ENCODE measurements at places on chromosomes 4 and X.

DNA sequence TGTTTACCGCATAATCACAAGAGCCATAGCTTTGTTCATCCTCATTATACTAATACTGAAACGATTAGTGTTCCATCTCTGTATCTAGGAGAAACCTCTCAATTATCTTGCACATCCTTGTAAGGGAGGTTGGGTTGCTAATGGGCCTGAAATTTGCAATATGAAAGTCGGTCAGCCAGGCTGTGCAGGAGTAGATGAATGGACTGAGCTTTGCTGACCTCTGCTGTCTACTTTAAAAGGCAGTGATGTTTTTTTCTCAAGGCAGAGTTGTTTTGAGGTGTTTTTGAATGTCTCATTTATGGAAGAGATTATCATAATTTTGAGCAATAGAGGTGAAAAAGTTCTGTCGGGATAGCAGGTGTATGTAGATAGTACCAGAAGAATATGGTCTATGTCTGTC lies 47.9 kb upstream of the LINC00632 start:
- no peak for DNase-seq

DNA sequence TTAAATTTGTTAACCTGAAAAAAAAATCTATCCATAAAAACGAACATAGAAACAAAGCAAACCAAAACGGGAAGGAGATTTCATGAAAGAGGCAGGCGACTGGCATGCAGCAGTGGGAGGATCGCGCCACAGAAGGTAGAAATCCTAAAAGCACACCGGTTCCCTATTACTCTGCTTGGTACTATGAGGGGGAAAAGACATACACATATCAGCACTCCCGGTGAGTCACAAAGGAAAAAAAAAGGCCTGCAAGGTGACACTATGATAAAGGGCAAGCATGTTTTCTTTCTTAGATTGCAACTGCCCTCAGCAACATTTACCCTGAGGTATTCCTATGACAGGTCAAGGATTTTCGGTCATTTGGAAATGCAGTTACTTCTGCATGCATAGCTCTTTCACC lies 60.6 kb upstream of the NAP1L5 start:
- no peak for DNase-seq

DNA sequence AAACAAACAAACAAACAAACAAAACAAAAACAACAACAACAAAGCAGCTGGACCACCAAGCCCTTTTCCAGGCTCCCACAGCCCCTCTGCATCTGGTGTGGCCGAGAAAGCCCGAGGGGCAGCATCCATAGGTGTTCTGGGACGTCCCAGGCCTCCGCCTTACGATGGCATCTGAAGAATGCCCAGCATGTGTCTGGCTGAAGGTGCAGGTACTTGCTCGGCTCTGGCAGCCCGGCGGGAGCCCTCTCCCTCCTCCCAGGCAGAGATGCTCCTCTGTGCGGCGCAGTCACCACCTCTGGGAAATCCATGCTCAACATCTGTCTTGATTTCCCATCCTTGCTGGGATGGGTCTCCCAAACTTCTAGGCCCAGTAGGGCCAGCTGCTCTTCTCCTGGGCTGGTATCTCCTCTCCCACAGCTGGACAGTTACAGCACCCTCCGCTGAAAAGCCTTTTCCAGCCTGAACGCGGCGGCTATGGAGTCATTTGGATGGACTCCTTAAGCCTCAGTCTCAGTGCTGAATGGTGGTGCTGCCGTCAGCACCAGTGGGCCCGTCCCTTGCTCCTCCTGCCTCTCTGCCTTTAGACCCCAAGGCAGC lies 4.3 kb downstream of the PSAPL1 start:
- DNase-seq, result no peak

- no peak for DNase-seq
These were observed 12.6 kb downstream of the SYN1 start for GRCh38 chrX:47607091-47607490.

GRCh38 chrX:153669174-153669890 lies 4.3 kb downstream of the PNCK start:
- peak; percentile 30 for DNase-seq

- DNase-seq, result no peak
These were observed 101.9 kb downstream of the MAB21L2 start for GRCh38 chr4:150683775-150684350.

- no peak for DNase-seq
These were observed 18.7 kb upstream of the CDKL5 start for GRCh38 chrX:18406531-18407266.

DNA sequence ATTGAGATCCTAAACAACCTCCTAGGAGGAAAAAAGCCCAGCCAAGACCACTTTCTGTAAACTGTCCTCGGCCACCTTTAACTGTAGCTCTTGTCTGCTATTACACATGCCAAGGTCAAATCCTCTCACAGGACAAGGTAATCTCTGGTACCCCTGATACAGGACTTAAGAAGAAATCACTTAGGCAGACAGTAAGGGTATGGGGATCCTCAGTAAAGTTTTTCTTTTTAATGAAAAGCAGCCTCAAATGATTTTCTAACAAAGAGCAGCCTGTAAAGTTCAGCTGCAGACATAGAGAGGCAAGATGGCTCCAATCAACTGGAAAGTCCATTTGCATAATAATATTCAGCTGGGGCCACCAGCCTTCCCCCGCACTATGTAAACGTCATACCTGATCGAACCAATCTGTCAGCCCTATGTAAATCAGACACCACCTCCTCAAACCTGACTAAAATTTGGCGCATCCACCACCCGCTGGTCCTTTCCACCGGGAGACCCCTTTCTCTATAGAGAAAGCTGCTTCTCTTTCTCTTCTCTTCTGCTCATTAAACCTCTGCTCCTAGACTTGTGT lies 14.6 kb upstream of the MPP1 start:
- DNase-seq, result no peak

- no peak for DNase-seq
These were observed 195.7 kb downstream of the GPAT3 start for GRCh38 chr4:83731609-83732008.

DNA sequence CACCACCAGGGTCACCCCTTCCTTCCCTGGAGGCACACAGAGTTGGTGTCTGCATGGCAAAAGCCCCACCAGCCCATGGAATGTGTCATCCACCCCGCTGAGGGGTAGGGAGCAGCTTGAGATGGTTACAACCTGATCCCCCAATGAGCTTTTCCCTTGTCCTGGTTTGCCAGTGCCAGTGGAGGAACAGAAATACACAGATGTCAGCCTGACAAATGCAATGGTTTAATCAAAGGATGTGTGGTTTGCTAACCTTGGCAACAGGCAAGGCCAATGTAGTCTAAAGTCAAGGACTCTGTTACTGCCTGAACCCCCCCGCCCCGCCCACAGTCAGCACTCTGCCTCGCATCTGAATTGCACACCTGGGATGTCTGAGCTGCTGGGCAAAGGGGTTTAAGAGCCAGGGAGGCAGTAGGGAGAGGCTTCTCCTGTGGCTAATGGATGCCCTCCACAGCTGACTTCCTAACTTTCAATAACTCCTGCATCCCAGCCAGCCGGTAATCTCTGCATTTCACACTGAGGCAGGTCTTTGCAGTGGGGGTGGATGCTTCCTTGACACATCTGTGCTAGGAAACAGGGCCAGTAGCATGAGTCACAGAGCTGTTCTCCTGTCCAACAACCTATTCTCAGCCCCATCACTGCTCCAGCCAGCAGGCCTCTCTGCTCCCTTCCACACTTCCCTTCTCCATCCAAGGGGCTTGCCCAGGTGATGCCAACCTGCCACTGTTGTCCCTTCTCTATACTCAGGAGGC lies 137.5 kb downstream of the AMMECR1 start:
- no peak for DNase-seq

GRCh38 chr4:121656269-121656641 lies 40.5 kb downstream of the ANXA5 start:
- DNase-seq, result no peak

DNA sequence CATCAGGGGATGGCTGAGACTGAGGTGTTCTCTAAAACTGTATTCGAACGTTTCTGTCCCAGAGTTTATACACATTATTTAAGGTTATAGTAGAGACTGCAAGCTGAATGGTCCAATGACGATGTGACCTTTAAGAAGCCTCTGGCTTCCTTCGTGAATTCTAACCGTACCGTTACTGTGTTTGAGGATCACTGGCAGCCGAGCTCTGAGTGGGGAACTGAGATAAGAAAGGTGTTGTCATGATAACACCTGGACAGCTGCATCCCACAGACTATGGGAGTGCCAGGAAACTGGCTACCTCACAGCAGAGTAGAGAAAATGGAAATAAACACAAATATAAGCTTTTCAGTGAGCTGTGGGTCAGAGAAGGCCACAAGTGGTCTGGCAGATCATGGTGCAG lies 59.0 kb downstream of the HMGB2 start:
- no peak for DNase-seq

DNA sequence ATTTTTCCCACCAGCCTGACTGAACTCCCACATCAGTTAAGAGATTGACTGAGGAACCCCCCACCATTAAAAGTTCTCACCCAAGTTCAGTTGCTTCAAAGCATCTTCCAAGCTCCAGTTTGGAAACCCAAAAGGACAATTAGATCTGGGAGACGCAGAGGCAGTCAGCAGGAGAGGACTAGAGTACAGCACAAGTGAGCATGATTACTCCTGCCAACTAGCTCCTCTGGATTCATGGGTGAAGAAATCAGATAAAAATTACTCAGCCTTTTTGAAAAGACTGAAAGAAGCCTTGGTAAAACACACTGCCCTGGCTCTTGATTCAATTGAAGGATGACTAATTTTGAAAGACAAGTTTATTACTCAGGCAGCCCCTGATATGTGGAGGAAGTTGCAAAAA lies 297.5 kb downstream of the ADAM29 start:
- no peak for DNase-seq

DNA sequence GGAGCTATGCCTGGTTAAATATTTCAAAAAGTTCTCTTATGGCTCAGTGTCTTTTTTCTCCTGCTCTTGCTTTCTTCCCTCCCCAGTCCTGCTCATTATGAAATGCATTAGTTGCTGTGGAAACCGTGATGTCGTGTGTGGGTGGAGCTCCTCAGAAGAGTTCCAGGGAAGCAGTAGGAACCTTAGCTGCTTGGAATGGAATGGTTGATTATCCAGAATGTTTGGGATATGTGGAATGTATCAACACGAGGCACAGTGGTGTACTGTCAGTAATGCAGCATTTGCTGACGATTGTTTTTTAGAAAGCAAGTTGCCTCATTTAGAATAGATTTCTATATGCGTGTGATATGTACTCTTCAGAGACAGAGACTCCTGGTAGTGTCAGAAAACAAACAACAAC lies 333.2 kb downstream of the ARHGAP10 start:
- DNase-seq, result no peak

GRCh38 chr4:4818415-4819212 lies 40.9 kb upstream of the MSX1 start:
- no peak for DNase-seq

DNA sequence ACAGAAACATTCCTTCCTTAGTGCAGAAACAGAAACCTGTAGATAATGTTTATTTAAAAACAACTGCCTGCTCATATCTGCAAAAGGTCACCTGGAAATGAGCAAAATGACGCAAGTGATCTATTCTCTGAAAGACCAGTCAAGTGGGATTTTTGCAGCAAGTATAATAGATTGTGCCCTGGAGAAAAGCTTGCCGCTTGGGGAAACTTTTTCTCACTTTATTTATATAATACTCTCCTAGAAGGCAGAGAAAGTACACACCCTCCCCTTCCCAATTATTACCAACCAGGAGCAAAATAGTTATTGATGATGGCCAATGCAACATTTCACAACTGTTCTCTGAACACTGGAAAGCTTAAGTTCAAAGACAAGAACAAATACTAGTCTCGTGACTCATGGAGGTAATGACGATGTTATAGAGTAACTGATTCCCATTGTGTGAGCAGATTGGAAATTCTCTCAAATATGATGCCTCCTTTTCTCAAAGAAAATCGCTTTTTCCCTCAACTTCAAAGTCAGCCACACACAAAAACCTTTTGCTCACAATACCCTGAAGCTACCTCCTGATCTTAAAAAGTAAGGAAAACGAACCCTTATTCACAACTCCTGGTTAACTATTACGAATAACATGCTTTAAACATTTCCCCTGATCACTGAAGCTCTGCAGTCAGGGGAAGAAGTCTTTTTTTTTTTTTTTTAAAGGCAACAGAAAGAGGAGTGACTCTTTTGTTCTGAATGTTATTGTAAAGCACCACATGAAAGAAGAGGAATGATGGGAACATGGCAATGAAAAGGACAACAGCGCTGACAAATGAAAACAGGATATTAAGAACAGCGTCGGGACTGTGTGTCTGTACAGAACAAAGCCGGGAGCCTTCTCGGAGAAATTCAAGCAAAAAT lies 41.0 kb downstream of the MID1 start:
- DNase-seq, result no peak

DNA sequence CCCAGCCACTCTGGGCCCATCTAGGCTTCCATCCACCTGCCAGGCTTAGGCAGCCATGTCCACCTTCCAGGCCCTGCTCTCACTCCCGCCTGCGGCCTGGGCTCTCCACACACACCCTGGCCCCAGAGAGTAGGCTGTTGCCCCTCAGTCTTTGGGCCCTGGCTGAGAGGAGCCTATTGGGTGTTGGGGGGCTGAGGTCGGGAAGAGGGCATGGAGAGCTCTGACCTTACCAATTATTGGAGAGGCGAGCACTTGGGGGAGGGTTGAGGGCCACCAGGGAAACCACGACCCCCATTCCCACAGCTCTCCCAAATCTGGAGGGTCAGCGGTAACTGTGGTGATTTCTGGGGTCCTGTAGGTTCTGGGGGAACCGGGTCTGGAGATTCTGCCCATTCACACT lies 38.2 kb downstream of the HTRA3 start:
- no peak for DNase-seq

DNA sequence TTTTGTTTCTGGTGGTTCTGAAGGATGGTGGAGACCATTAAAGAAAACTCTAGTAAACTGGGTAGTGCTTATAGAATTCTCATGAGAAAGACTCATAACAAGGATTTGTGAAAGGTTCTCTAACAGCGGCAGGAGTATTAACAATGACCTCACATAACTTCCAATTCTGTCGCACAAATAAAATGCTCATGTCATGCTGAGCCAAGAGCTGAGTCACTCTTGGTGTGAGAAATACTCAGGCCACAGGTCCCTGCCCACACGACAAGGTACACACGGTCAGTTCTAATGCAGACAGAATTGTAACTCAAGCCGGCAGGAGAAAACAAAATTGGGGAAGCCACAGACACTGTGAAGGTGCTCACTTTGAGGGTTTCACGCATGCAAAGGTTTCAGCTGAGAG lies 34.4 kb upstream of the C4orf50 start:
- DNase-seq, result no peak

- no peak for DNase-seq
These were observed 876.3 kb downstream of the C4orf33 start for GRCh38 chr4:129972257-129972656.

DNA sequence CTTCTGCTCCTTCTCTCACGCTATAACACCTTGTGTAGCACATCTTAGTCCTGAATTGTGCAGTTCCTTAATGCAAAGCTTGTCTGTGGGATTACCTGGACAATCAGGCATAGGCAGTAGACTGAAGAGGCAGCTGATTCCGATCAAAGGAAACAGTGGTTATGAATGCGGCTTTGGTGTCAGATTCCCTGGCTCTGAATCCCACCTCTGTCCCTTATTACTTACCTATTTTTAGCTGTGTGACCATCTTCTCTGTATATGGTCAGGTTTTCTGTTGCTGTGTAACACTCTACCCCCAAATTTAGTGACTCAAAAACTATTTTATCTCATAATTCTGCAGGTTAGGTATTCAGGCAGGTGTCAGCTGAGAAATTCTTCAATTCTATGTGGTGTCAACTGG lies 3.2 kb downstream of the ZBTB49 start:
- no peak for DNase-seq

Data from CD4-positive, alpha-beta T cell treated with Interferon gamma for 1 hour (primary cell).